ENCODE measurements at places on chromosomes 16 and 17. TPM values are rescaled to one million over a fixed set of nuclear protein-coding genes. Genes with fewer than 3 reads are reported as not detected.

The PRSS36 gene
- 2.3 TPM for polyA plus RNA-seq

The KCNG4 gene
- not detected for polyA plus RNA-seq

The ABCC12 gene
- 0.63 TPM for polyA plus RNA-seq

The KRT40 gene
- 12.7 TPM for polyA plus RNA-seq

The BCAR1 gene
- 37.2 TPM for polyA plus RNA-seq

The MEIOB gene
- 2.4 TPM for polyA plus RNA-seq

The IKZF3 gene
- 0.18 TPM for polyA plus RNA-seq

The PMP22 gene
- polyA plus RNA-seq: 212 TPM

The CCL4L2 gene
- polyA plus RNA-seq: 3.2 TPM

DNA sequence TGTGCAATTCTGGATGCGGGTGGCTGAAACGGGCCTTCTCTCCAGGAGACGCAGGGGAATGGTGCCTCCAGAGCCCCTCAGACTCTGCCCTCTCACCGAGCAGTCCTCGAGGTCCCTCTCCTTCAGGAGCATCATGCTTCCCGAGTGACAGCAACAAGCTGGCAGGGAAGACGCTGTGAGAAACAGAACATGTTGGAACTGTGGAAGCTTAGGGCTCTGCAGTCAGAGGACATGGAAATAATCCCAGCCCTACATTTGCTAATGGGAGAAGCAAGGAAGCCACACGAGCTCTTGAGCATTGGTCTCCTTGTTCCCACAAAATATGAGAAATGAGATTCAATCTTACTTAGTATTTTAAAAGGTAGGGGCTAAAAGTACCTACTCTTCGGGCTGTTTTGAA, 115.0 kb downstream of the DYNLRB2 start:
- DNase-seq: no peak

- no peak for DNase-seq
Measured at GRCh38 chr16:55552621-55553020, 13.9 kb upstream of the CAPNS2 start.

- no peak for DNase-seq
Measured at GRCh38 chr17:66309793-66310192, 7.4 kb downstream of the PRKCA start.

- DNase-seq: no peak
Measured at GRCh38 chr16:53334581-53334980, 99.7 kb upstream of the RBL2 start.

- no peak for DNase-seq
Measured at GRCh38 chr17:17590883-17591354, 589 bp downstream of the PEMT start.

DNA sequence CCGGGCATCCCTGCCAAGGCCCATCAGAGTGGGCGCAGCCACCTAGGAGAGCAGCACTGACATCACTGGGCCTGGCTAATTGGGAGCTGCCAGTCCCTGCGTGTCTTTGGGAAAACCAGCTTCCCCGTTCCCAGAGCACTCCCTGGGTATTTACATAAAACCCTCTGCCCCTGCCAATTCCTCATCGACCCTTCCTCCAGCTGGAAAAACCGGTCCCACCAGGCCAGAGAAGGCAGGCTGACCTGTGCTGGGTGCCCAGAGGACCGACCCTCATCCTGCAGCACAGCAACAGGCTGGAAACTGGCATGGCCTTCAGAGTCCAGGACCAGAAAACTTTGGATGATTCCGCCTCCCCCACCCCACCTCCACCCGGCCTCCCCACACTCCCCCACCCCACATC, 8.2 kb upstream of the FOXN1 start:
- DNase-seq: no peak

DNA sequence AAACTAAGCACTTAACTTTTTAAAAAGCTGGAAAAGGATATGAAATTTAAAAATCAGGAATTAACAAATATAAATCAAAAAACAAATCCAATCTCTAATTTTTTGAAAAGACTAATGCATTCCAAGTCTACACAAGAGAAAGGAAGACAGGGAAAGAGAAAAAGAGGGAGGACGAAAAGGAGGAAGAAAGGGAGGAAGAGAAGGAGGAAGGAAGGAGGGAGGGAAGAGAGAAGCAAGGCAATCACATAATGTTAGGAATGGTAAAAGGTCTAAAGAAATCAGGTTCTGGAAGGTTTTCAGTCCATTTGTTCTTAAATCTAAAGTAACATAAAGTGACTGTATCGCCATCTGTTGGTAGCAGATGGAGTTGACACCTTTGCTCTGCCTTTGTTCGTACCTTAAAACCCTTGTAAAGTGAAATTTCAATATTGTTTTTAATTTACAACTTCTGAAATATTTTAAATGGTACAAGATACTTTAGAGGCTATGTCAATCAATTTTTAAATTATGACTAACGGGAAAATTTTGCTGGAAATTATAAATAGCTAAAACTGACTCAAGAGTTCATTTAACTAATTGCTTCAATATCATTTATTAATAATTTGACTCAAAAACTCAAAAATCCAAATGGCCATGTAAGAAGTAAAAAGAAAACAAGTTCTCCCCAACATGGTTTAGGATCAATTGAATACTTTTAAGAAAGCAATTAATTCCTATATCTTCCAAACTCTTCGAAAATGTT, 20.4 kb upstream of the CDYL2 start:
- peak; percentile 26 for DNase-seq

GRCh38 chr17:39213852-39214251, 11.9 kb downstream of the STAC2 start:
- DNase-seq: no peak

GRCh38 chr17:73795730-73796129, 151.5 kb upstream of the SDK2 start:
- no peak for DNase-seq

GRCh38 chr17:72617557-72617956, 474.9 kb downstream of the SLC39A11 start:
- no peak for DNase-seq

DNA sequence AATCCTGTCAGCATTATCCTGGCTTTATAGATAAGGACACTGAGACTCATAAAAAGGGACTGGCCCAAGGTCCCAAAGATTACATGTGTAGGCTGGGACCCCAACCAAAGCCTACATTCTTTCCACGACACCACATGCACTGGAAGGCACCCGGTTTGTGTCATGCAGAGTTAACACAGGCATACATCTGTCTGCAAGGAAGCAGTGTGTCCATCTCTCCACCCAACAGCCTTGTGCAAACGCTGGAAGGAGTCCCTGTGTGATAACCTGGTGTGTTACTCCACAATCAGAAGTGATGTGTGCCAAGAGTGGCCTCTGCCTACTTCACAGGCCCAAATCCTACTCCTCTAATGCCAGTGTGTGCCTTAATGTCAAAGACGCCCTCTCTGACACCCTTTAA, 139.8 kb downstream of the PARN start:
- no peak for DNase-seq

GRCh38 chr16:83615141-83615952, 192.4 kb upstream of the HSBP1 start:
- no peak for DNase-seq

- DNase-seq: no peak
Measured at GRCh38 chr17:52233176-52233575, 74.7 kb upstream of the CA10 start.

DNA sequence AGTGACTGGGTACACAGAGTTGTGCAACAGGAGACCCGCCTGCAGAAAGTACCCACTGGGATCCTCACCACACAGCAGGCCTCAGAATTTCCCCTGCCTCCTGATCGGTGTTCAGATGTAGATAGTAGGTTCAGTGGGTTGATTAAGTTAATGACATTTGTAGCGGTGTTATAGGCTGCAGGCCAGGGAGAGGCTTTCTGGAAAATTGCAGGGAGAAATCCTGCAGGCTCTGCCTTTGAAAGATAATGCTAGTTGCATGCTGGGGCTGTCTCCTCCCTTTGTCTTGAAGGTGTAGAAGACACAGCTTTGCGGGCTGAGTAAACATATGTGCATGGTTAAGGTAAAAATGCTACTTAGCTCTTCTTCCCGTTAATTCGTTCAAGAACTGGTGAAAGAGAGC, 406.3 kb upstream of the RBFOX1 start:
- DNase-seq: no peak

GRCh38 chr16:86050591-86051367, 151.8 kb downstream of the IRF8 start:
- DNase-seq: no peak

DNA sequence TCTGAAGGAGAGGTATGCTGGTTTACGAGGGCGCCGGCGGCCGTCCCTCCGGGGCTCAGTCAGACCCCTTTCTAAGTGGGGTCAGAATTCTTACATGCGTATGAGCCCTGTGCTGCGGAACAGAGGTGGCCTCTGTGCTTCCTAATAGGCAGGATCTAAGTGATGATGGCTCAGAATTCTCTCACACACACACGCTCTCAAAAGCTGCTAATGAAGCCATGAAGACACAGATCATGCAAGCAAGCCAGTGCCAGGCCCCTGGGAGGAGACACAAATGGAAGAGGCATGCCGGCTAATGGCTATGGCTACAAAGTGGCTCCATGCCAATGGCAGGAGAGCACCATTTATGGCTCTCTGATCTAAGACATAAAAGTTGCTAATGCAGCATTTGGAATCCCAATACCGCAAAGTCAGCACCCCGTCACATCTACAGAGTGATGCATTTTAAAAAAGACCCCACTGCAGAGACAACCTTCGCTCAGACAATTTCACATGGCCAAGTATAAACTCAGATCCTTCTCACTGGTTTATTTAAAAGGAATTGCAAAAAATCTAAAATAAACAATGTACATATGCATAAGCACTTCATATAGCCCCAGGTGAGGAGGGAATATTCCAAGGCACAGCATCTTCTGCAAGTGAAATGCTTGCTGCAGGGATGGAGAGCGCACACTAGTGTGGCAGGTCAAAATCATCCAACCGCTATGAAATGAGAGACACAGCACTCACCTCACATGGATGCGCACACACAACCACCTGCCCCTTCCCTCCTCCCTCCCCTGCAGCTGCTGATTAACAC, 24.5 kb downstream of the NPLOC4 start:
- no peak for DNase-seq

GRCh38 chr16:83830091-83830768, 22.5 kb downstream of the HSBP1 start:
- no peak for DNase-seq

DNA sequence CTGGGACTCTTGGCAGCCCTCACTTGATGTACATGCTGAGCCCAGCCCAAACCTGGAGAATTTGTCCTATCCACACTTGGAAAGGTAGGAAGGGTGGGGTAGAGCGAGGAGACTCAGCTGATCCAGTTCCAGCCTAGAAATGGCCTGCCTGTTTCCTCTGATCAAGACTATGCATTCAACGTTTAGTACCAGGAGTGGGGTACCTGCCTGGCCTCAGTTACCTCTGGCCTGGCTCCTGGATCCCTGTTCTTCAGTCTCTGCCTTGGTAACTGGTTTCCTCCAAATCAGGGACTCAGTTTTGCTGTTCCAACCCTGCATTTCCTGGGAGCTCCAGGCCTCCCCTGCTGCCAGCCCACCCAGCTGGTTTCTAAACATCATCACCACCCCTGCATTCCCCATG, 233.5 kb downstream of the GSG1L start:
- no peak for DNase-seq

- DNase-seq: no peak
Measured at GRCh38 chr17:44304651-44305050, 3.8 kb upstream of the RUNDC3A start.

DNA sequence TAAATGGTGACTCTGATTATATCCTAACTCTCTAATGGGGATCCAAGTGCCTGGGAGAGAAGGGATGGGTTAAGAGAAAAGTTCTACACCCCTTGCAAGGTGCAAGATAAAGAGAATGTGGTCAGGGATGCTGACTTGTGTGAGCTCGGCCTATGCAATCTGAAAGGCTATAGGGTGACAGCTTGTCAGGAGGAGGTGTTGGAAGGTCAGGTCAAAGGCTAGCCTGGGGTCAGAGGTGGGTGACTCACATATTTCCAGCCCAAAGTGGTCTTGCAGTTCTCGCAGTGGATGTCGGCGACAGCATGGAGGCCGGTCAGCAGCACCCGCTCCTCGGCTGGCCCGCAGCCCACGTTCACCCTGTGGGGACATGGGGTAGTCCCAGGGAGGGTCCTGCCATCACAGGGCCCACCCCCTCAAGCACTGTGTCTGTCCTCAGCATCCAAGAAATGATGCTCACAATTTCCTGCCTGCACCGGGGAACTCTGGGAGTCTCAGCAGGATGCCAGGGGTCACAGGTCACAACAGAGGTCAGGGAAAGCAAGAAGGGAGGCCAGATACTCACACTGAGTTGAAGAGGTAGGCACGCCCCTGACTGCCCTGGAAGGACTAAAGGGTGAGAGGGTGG, 1.4 kb downstream of the YPEL3 start:
- no peak for DNase-seq

DNA sequence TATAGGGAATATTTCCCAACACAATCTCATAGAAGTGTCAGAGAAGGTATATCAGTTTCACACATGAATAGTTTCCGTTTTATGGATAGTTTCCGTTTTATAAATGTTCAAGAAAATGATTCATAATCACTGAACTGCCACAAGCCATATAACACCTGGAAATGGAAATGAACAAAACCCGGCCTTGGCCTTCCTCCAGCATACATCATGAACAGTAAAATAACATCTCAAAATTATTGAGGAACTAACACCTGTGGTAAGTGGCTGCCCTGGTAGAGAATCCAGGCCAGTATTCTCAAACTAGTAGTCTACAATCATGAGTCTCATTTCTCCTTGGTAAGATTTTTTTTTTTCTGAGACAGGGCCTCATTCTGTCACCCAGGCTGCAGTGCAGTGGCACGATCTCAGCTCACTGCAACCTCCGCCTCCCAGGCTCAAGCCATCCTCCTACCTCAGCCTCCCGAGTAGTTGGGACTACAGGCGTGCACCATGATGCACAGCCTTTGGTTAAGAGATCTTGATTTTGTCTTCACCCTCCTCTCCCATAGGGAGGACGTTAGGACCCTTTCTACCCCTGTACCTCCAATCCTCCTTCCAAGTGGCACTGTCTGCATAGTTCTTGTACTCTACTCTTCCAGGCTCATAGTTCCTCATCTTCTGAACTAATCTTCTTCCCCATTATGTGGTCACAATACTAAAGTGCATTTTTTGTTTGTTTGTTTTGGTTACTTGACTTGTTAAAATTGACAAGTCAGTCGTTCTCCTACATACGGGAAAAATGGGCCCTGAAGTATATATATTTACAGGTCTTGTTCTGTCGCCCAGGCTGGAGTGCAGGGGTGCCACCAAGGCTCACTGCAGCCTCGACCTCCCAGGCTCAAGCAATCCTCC, 15.0 kb upstream of the RGS9 start:
- DNase-seq: no peak

GRCh38 chr17:79415365-79415764, 195.5 kb downstream of the RBFOX3 start:
- no peak for DNase-seq

DNA sequence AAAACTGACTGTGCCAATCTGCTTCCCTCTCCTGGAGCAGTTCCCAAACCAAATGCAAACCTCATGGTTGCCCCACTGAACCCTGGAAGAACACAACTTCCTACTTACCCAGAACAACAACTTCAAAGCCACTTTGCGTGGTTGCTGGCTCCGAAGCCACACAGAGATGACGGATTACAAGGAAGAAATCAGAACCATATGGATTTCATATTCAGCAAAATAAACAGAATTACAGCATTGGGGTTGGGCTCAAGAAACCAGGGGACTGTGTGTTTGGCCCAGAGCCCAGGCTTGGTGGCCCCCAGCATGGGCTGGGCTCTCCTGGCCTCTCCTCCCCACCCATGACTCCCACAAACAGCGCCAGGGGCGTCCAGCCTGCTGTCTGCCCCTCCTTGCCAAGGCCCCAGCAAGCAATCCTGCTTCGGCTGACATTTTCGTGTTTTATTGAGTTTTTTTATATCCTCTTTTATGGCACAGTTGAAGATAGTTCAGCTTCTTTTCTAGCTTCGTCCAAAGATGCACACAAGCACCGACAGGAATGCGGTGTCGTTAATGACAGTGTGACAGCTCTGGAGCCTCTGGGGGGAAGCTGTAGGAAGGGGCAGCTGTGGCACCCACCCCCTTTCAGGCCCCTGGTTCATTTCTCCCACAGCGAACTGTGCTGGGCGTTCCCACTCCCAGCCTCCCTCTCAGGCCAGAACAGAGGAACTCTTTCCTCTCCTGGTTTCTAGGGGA, 137.1 kb downstream of the GAS7 start:
- peak; percentile 93 for DNase-seq
